ENCODE measurements at places on chromosomes 5 and 9.

DNA sequence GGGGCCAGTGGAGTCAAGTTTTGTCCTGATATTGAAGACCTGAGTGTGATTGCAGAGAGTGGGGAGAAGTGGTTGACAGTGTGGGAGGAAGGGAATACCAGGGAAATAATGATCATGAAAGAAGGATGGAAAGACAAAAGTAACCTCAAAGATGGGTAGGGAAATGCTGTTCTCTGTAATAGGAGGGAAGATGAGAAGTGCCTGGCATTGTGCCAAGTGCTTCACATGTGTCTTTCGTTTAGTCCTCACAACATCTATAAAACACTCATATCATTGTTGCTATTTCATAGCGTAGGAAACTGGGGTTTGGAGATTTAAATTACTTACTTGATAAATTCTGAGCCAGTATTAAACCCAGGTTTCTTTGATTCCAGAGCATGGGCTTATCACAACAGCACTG is 472.3 kb downstream of the LRRC70 start:
- no peak overlapping the region for H3K4me3 ChIP-seq
- H3K27ac ChIP-seq = no peak overlapping the region
- H3K27me3 ChIP-seq = no peaks in the 10 kb centered on the region
- no peak for DNase-seq
- H3K4me1 ChIP-seq = no peaks in the 10 kb centered on the region

GRCh38 chr5:125034331-125034730 is 287.9 kb upstream of the ZNF608 start:
- H3K27me3 ChIP-seq = no peaks in the 10 kb centered on the region
- H3K4me1 ChIP-seq = no peaks in the 10 kb centered on the region
- H3K36me3 ChIP-seq = no peaks in the 10 kb centered on the region
- H3K27ac ChIP-seq = no peak overlapping the region
- no peak for DNase-seq

GRCh38 chr5:86175224-86175623 is 442.5 kb upstream of the COX7C start:
- no peaks in the 10 kb centered on the region for H3K4me1 ChIP-seq
- H3K27me3 ChIP-seq = no peaks in the 10 kb centered on the region
- no peak overlapping the region for H3K27ac ChIP-seq
- DNase-seq = no peak

DNA sequence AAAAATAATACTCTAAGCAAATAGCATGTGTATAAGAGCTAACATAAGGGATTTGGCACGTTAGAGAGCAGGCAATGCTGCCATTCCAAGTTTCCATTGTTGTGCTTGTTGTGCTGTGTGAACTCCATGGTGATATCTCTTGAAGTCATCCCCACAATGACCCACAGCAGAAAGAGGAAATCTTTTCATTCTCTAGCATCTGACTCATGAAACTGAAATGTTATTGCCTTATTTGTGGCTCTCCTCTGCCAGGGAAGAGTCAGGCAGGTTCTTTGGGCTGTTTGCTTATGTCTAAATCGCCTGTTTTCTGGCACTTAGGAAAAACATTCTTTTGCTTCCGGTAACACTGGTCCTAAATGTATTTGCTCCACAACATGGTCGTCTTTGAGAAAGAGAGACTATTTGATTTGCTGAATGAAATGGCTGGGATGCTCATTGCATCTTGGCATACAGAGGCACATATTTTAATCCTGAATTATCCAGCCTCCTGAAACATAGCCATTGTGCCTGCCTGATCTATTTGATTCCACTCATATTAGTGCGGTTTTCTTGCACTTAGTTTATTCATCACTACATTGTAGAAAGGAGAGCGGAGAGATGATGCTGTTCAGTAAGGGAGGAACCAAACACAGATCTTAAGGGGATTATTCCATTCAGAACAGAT is 188.8 kb downstream of the CSNK1G3 start:
- H3K27me3 ChIP-seq = no peaks in the 10 kb centered on the region
- no peak overlapping the region for H3K4me3 ChIP-seq
- no peaks in the 10 kb centered on the region for H3K4me1 ChIP-seq
- no peaks in the 10 kb centered on the region for H3K36me3 ChIP-seq
- no peak for DNase-seq
- H3K27ac ChIP-seq = no peak overlapping the region

DNA sequence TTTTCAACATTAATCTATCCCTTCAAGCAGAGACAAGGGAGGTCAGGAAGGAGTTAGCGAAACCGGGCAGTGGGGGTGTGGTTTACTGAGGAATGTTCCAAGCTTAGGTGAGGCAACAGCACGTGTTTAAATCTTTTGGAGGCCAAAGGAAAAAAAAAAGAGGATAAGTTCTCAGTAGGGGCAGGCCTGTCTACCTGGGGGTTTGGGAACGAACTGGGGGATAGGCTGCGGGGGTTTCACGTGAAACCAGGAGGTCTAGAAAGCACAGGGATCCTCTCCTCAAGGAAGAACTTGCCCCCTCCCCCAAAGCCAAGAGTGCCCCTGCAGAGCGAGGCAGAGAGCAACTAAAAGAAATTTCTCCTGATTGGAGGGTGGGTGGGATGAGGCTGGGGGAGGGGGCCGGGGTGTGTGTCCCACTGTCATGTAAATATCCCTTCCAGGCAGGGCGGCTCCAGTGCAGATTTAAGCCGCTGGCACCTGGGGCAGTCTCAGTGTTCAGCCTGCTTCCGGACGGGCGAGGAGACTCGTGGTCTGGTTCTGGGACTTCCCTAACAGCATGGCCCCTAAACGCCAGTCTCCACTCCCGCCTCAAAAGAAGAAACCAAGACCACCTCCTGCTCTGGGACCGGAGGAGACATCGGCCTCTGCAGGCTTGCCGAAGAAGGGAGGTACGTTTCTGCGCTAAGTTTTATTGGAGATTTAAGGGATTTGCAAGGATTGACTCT is 5.5 kb upstream of the SET start:
- H3K4me1 ChIP-seq = peaks cover 12% of the 10 kb centered on the region
- H3K27ac ChIP-seq = peak overlapping the region; percentile 69
- DNase-seq = peak; percentile 41
- peak overlapping the region; percentile 58 for H3K4me3 ChIP-seq

GRCh38 chr9:14554886-14555285 is 138.3 kb downstream of the ZDHHC21 start:
- H3K27ac ChIP-seq = no peak overlapping the region
- H3K4me3 ChIP-seq = no peak overlapping the region
- no peak for DNase-seq
- no peaks in the 10 kb centered on the region for H3K27me3 ChIP-seq
- no peaks in the 10 kb centered on the region for H3K4me1 ChIP-seq
- no peaks in the 10 kb centered on the region for H3K36me3 ChIP-seq

- DNase-seq = peak; percentile 34
- H3K4me3 ChIP-seq = no peak overlapping the region
- no peaks in the 10 kb centered on the region for H3K36me3 ChIP-seq
- H3K27ac ChIP-seq = no peak overlapping the region
- no peaks in the 10 kb centered on the region for H3K4me1 ChIP-seq
- no peaks in the 10 kb centered on the region for H3K27me3 ChIP-seq
These were observed 30.0 kb downstream of the PLPP7 start for GRCh38 chr9:131319486-131319885.

DNA sequence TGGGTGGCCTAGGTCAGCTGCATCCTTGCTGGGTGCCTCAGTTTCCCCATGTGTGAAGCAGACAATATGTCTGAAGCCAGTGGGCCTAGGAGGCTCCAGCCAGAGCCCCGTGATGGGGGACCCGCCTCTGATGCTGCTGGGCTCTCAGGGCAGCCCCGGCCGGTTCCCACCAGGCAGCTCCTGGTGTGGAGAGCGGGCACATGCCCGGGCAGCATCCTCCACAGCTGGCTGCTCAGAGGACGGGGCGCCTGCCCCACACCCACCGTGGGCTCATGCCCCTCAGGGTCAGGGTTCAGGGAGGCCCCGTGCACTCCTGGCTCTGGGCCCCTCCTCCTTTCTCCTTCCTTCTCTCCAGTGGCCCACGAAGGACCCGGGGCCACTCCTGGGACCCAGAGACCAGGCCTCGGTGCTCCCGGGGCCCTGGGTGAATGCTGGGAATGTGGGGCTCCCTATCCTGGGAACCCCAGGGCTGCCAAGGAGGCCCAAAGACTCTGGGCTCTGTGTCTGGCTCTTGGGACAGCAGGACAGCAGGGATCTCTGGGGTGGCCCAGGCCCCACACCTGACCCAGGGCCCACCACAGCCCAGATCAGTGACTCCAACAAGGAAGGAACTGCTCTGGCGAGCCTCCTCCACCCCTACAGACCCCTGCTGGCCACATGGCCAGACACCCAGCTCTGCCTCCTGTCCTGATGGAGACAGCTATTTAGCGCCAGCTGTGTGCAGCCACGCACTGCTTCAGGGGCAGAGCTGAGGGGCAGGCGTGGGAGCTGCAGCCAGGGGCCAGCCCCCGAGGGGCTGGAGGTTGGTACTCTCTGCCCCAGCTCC is 39.5 kb upstream of the EGFL7 start:
- no peak overlapping the region for H3K27ac ChIP-seq
- DNase-seq = no peak
- H3K4me3 ChIP-seq = no peak overlapping the region
- no peaks in the 10 kb centered on the region for H3K27me3 ChIP-seq
- H3K36me3 ChIP-seq = no peaks in the 10 kb centered on the region

GRCh38 chr9:126658956-126659555 is 45.3 kb downstream of the LMX1B start:
- H3K27me3 ChIP-seq = no peaks in the 10 kb centered on the region
- H3K4me1 ChIP-seq = peaks cover 18% of the 10 kb centered on the region
- no peak for DNase-seq
- no peak overlapping the region for H3K27ac ChIP-seq

DNA sequence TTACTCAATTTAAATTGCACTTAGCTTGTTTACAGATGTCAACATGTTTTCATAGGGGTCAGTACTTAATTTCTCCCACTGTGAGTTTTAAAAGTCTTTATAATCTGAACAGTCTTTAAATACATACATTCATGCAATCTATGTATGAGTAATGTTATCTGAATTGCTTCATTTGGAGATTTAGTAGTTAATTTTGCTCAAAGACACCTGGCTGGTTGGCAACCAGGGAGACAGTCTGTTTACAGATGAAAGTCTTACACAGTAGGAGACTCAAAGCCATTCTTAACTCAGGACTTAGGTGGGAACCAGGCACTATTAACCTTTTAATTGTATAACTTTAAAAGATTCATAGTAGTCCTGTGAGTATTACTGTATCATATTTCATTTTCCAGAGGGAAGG is 29.3 kb downstream of the DAB2 start:
- no peak overlapping the region for H3K4me3 ChIP-seq
- no peaks in the 10 kb centered on the region for H3K27me3 ChIP-seq
- DNase-seq = no peak
- no peaks in the 10 kb centered on the region for H3K36me3 ChIP-seq
- H3K27ac ChIP-seq = no peak overlapping the region

DNA sequence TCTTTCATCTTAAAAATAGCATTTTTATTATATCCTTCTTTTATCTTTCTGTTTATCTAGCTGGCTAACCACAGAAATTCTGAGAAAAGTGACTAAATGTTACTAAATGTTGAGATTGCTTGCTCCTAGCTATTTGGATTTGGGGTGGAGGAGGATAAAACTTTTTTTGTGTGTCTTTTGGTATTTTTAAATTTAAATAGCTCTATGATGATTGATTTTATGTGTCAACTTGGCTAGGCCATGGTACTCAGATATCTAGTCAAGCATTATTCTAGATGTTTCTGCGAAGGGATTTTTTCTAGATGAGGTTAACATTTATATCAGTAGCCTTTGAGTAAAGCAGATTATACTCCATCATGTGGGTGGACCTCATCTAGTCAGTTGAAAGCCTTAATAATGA is 75.0 kb downstream of the GCNT1 start:
- no peaks in the 10 kb centered on the region for H3K36me3 ChIP-seq
- no peak overlapping the region for H3K4me3 ChIP-seq
- no peaks in the 10 kb centered on the region for H3K4me1 ChIP-seq
- H3K27ac ChIP-seq = no peak overlapping the region

DNA sequence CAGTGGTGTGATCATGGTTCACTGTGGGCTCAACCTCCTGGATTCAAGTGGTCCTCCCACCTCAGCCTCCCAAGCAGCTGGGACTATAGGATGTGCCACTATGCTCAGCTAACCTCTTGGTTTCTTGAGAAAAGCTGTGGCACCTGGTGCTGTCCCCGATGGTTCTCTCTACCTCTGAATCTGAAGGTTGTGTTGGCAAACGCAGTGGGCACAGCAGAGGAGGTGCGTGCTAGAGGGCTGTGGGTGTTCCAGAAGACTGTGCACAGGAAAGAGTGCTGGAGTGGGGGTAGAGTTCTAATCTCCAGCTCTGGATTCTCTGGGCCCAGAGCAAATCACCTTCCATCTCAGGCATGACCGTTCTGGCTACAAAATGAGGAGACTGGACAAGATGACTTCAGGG is 12.5 kb downstream of the RGS3 start:
- H3K4me3 ChIP-seq = no peak overlapping the region
- DNase-seq = peak; percentile 4
- no peaks in the 10 kb centered on the region for H3K27me3 ChIP-seq
- no peaks in the 10 kb centered on the region for H3K4me1 ChIP-seq
- H3K27ac ChIP-seq = no peak overlapping the region

DNA sequence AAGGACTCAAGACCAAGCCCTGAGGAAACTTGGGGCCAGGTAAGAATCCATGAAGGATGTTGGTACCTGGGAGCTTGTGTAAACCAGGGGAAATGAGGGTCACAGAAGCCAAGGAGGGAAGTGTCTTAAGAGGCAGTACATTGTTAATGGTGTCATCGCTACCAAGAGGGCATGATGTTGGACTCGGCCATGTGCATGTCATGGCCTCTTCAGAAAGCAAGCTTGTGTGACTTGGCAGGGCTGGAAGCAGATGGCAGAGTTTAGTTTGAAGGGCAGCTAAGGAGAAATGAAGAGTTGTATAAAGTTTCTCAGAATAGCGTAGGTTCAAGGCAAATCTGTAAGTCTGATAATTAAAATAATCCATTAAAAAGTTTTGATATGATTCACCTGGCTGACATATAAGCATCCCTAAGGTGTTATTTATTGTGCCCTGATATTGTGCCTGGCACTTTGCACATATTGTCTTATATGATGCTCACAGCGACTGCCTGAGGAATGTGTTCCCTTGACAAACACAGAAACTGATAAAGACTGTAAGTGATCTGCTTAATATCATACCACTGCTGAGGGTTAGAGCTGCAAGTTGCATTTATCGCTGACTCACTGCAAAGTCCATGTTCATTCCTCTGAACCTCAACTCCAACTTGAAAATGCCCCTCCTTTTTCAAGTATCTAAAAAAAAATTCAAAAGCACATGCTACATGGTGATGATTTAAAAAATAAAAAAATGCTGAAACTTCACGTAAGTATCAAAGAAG is 81.3 kb upstream of the PTPN3 start:
- no peak overlapping the region for H3K4me3 ChIP-seq
- no peaks in the 10 kb centered on the region for H3K27me3 ChIP-seq
- H3K4me1 ChIP-seq = no peaks in the 10 kb centered on the region
- H3K36me3 ChIP-seq = no peaks in the 10 kb centered on the region
- no peak for DNase-seq
- no peak overlapping the region for H3K27ac ChIP-seq

- no peaks in the 10 kb centered on the region for H3K36me3 ChIP-seq
- DNase-seq = no peak
- no peak overlapping the region for H3K27ac ChIP-seq
- H3K4me1 ChIP-seq = peaks cover 22% of the 10 kb centered on the region
- no peaks in the 10 kb centered on the region for H3K27me3 ChIP-seq
These were observed 19.0 kb upstream of the GPX3 start for GRCh38 chr5:151001436-151001835.

- no peak overlapping the region for H3K4me3 ChIP-seq
- H3K36me3 ChIP-seq = no peaks in the 10 kb centered on the region
- H3K27ac ChIP-seq = no peak overlapping the region
These were observed 4.0 kb downstream of the TUT7 start for GRCh38 chr9:86350006-86350760.

Data from testis (tissue), 5 donors.